ENCODE measurements at places on chromosomes 3 and 15.

GRCh38 chr3:4643904-4644547 is 150.9 kb downstream of the ITPR1 start:
- no peak for DNase-seq

DNA sequence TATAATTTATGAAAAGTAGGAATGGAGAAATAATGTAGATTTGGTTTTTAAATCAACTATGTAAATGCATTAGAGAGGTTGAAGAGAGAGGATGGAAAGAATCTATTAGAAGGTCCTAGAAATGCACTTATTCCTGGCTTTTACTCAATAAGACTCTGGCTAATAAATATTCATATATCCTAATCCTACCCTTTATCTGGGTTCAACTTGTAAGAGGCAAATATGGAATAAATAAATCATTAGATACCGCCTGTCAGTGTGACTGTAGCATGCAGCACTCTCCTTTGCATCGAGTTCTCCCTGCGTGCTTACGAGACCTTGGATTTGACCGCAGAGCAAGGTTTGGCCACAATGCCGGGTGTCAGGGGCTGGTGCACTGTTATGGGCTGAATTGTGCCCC is 1156.5 kb downstream of the ROBO1 start:
- DNase-seq: no peak

DNA sequence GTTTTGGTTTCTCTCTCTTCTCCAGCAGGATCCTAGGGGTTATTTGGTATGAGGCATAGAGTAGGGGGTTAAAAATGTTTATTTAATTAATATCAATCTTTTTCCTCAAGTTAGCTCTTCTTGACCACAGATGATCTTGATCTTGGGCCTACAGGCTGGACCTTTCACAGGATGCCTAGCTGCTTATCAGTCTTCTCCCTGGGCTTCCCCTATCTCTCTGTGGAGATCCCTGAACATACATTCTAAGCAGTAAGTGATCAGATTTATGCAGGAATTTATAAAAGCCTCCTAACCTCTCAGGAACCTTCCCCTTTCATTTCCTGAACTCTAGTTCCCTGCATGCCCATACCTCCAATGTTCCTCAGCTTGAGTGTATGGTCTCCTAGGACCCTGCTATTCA is 428.3 kb downstream of the TBC1D5 start:
- no peak for DNase-seq

DNA sequence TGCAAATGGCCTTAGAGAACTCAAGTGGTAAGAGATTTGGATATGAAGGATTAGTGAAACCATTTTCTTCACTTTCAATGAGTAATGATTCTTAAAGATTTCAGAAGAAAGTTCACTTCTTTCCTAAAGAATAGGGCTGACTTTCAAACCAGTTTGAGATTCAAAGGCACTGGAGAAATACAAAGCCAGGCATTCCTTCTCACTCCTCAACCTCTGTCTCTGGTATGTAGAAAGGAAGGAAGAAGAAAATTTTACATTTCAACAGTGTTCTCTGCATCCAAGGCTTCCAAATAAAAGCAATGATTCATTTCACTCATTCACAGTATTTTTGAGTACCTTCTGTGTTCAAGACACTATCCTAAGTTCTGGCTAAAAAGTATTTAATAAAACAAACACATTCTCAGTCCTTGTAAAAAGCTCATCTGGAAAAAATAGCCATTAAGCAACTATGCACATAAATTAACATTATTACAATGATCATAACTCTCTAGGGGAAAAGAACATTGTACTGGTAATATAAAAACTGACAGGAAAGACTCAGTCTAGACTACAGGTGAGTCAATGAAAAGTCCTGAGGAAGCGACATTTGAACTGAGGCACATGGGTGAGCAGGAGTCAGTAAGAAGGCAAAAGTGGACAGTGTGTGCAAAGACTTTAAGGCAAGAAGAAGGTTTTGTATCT is 79.5 kb downstream of the IMPG2 start:
- DNase-seq: no peak

DNA sequence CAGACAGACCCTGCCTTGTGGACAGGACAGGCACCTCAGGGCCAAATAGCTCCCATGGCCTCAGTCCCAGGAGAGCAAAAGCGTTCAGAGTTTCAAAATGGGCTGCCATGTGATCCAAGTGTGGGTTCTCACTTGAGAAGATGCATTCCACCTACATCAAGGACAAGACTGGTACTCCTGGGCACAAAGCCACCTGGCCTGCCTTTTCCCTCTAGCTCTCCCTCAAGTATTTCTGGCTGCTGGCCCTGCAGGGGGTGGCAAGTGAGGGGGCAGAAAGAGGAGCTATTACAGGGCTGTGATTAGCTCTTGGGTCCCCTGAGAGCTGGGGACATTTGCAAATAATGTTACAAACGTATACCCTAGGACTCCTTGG is 6.5 kb upstream of the COL7A1 start:
- no peak for DNase-seq

DNA sequence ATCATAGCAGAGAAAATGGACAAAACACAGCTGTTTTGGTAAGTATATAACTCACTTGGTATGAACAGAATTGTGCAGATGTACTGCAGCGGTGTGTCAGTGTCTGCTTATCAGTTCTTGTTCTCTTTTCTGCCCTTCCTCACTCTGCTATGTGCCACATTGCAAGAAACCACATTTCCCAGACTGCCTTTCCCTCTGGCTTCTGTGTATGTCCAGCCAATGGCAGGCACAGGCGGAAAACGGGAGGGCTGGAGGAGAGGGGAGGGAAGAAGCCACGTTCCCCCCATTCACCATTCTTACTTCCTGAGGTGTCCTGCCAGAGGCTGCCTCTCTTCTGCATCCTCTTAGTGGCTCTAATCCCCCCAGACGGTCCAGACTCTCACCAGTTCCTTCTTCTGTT is 15.4 kb downstream of the HHLA2 start:
- no peak for DNase-seq

DNA sequence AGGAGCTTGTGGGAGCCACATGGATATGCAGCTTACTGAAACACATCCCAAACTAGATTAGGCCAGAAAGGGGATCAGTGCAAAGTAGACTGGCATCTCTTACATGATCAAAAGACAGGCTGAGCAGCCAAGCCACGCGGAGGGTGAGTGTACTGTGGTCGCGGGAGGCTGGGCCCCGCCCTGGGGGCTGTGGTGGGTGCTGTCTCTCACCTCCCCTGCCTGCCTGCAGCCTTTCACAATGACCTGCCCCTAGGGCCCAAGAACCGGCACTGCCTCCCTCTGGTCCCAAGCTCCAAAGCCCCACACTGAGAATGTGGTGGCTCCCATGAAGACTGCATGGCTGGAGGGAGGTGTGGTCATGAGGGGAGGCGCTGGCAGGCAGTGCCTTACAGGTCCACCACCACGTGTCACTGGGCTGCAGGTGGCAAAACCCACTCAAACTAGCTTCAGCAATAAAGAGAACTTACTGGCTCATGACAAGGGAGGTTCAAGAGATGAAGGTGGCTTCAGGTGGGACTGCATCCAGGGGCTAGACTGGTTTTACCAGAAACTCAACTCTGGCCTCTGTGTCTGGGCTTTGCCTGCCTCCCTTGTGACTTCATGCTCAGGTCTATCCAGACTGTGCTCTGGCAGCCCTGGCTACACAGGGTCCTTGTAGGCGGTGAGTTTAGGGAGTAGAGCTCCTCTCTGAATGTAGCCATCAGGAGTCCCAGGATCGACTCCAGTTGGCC is 27.4 kb upstream of the PLXND1 start:
- DNase-seq: no peak

- DNase-seq: no peak
Observed at GRCh38 chr15:90400005-90400758, 12.1 kb downstream of the IQGAP1 start.

DNA sequence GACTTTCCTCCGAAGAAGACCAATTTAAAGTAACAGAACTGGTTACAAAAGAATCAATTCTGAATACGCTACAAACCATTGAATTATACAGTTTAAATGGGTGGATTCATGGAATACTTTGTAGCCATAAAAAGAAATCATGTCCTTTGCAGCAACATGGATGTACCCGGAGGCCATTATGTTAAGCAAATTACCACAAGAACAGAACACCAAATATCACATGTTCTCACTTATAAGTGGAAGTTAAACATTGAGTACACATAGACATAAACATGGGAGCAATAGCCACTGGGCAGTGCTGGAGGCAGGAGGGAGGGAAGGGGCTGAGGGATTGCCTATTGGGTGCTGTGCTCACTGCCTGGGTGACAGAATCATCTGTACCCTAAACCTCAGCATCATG is 61.3 kb downstream of the EDEM1 start:
- no peak for DNase-seq

- DNase-seq: peak; percentile 65
Observed at GRCh38 chr3:111667621-111668239, 72.6 kb upstream of the ZBED2 start.

DNA sequence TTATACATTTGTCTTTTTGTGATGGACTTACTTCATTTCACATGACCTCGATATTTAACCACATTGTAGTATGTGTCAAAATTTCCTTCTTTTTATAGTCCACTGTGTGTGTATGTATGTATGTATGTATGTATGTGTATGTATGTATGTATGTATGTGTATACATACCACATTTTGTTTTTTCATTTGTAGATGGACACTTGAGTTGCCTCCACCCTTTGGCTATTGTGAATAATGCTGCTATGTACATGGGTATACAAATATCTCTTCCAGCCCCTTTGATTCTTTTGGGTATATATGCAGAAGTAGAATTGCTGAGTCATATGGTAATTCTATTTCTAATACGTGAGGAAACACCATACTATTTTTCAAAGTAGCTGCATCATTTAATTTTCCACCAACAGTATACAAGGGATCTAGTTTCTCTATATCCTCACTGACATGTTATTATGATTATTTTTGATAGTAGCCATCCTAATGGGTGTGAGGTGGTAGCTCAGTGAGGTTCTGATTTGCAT is 228.2 kb downstream of the OPA1 start:
- no peak for DNase-seq

DNA sequence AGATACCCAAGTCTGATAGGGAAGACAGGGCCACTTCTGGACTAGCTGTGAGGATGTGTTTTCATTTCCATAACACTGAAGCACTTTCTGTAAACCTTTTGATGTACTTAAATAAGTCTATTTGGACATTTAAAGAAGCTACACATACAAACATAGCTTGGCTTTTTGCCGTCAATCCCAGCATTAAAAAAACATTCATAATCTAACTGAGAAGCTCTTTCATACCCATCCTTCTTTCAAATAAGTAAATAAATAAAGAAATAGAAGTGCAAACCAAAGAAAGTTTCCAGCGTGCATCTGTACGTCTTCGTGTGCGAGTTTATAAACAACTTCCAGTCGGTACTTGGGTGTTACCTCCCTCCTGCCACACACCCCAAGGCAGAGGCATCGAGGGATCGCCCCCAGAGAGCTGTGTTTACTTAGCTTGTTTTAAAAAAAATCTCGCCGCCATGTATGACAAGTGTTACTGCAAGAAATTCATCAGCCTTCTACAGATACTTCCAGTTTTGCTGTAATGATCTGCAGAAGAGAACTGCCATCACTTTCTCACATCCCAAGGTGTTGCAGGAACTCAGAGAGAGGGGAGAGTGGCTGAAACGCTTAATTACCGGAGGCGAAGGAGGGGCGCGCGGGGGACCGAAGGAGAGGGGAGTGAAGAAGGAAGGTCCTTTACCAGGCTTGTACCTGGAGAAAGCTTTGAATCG is 9.0 kb upstream of the MEIS2 start:
- DNase-seq: no peak

DNA sequence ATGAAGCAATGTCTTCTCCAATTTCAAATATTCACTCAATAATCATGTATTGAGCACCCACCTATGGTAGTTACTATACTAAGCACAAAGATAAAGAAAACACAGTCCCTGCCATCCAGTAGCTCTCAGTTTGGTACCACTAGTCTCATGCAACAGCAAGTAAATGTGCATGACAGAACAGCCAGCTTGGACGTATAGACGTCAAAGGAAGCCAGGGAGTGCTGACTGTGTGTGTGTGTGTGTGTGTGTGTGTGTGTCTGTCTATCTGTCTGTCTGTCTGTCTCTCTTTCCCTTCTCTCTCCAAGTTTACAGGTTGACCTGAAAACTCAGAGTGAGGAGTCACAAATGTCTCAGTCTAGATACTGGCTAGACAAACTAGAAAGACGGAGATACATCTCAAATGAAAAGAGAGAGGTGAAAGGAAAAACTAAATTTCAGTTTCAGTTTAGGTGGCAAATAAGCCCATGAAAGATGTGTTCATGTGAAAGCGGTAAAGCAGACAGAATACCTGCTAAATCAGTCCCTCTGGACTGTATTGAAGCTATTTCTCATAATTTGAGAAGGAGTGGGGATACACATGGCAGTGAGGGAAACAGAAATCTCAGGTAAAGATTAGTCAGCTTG is 141.1 kb upstream of the PTPRG start:
- no peak for DNase-seq

GRCh38 chr3:158050461-158050860 is 55.8 kb downstream of the SHOX2 start:
- DNase-seq: no peak

- peak; percentile 67 for DNase-seq
Observed at GRCh38 chr3:46208167-46208704, at the start of gene CCR1. Gene CCR1, minus strand, starts transcription at chr3:46208313. Its CDS starts 4,000 bp downstream, at chr3:46204313.

GRCh38 chr3:142888099-142888480 is 793 bp downstream of the PCOLCE2 start:
- DNase-seq: peak; percentile 4

DNA sequence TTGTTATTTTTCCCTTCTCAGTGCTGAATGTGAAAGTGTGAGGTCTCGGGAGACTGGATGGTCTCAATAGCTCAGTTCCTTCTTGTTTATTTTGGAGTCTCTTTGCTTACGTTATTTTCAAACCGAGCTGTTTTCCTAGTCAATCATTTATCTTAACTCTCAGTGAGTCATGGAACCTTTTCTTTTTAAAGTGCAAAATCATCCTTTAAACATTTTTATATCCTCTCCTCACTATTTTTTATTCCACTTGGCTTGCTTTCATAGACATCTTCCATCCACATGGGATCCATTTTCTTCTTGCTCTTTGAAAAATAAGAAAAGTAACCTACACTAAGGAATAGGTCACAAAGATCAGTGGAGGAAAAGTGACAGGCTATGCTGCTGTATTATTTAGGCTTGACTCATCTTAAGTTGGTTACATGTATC is 497.8 kb downstream of the NAALADL2 start:
- DNase-seq: no peak
